Activated naive CD4-positive, alpha-beta T cell treated with Interleukin-2 at 50 U/mL for 16 hours (primary cell): ENCODE measurements at places on chromosomes 7 and 10.

GRCh38 chr10:12501324-12501723 lies 152.0 kb downstream of the CAMK1D start:
- DNase-seq: no peak

GRCh38 chr7:22387583-22387982 lies 30.6 kb upstream of the RAPGEF5 start:
- DNase-seq: no peak

DNA sequence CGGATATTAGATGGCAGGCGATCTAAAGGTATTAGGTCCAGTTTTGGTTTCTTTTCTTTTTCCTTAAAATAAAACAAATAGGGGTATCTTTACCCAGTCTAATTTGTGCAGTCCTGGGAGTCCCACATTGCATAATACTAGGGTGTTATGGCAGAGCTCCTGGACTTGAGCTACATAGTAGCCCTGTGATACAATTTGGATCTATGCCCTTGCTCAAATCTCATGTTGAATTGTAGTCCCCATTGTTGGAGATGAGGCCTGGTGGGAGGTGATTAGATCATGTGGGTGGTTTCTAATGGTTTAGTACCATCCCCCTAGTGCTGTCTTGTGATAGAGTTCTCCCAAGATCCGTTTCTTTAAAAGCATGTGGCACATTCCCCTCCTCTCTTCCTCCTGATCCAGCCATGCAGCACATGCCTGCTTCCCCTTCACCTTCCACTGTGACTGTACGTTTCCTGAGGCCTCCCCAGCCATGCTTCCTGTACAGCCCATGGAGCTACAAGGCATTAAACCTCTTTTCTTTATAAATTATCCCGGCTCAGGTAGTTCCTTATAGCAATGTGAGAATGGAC lies 141.9 kb downstream of the RPS24 start:
- no peak for DNase-seq

GRCh38 chr10:88181902-88182600 lies 318.6 kb downstream of the PTEN start:
- no peak for DNase-seq

- DNase-seq: no peak
Observed at GRCh38 chr10:35130663-35131062, 4.0 kb downstream of the CREM start.

DNA sequence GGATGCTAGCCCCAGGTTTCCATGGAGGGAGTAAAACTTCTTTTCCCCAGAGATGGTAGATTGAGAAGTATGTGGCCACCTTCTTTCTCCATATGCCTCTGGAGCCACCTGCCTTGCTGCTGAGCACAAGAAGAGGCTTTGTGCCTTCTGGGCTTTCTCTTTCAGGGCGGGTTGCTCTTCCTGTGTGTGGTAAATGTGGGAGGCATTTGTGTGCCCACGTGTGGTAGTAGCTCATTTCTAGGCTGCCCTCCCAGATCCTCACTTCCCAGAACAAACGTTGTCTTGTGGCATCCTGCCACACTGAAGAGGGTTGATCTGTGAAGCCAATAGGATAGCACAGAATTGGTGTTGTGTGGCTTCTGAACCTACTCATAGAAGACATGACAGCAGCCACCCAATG lies 342.0 kb upstream of the PODXL start:
- DNase-seq: no peak

DNA sequence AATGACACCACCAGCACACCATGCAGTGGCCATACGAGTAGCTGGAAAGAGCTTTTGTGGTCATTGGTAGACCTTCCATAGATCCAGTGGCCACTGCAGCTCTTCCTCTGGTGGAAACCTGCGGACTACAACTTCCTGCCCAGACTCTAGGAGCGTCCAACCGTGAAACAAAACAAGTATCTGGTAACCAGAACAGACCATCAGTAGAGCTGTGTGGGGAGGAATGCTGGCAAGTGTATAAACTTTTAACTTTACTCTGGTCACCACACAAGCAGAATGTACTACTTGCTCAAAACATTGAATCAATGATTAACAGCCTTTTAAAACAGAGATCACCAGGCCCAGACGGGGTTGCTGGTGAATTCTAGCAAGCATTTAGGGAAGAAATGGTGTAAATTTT lies 154.7 kb upstream of the DGKB start:
- DNase-seq: no peak

DNA sequence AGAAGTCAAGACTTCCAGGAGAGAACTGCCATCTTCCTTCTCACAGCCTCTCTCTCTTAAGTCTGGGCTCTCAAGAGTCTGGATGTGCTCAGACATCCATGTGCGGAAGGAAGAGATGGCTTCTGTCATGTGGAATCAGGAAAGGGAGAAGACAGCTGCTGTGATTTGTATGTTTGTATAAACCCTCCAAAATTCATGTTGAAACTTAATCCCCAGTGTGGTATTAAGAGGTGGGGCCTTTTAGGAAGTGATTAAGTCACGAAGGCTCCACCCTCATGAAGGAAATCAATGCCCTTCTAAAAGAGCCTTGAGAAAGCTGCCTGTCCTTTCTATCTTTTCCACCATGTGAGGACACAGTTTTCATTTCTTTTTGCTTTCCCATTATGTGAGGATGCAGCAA lies 73.9 kb upstream of the PTN start:
- no peak for DNase-seq

- DNase-seq: peak; percentile 54
Observed at GRCh38 chr10:43292755-43293676, 26.2 kb upstream of the RASGEF1A start.

GRCh38 chr7:137981668-137982067 lies 20.2 kb downstream of the CREB3L2 start:
- DNase-seq: no peak

- DNase-seq: no peak
Observed at GRCh38 chr10:85147346-85148250, 819.2 kb downstream of the CCSER2 start.

GRCh38 chr10:80730522-80730921 lies 192.8 kb downstream of the SH2D4B start:
- DNase-seq: no peak

DNA sequence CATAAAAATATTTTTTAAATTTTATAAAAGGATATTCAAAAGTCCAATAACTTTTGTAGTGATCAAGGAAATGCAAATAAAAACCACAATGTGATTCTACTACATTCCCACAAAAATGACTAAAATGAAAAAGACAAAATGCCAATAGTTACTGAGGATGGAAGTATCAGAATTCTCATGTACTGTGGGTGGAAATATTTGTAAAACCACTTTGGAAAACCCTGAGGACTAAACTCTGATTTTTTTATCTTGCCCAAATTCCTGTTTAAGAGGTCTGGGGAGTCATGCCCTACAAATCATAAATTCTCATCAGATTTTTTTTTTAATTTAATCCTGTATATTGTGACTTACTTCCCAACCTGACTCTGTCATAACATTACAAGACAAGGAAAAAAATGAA lies 9.8 kb upstream of the SEMA3D start:
- no peak for DNase-seq

DNA sequence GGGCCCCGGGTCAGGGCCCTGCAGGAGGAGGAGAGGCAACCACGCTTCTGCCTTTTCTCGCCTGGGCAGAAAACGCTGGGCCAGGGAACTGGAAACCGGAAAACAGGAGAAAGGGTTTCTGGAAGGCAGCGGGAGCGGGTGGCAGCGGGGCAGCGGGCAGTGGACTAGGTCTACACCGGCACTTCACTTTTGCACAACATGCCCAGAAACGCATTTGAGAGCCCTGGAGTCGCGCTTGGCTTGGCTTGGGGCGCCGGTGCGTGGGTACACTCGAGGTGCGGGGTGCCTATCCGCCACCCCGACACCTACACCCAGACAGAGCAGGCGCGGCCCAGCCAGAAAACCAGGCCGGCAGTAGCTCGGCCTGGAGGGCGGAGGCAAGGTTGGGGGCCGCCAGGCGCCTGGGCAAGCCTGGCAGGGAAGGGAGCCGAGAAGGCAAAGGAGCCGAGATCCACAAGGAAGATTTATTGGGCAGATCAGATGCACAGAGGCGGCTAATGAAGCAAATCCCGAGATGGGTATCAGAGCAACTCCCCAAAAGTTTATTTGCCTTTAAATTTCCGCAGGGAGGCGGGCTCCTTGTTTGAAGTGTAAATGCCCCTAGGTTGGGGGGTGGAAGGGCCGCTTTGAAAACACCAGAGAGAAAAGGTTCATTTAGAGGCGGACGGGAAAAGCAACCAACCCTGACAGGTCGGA lies 3.2 kb upstream of the PAX2 start:
- DNase-seq: no peak

DNA sequence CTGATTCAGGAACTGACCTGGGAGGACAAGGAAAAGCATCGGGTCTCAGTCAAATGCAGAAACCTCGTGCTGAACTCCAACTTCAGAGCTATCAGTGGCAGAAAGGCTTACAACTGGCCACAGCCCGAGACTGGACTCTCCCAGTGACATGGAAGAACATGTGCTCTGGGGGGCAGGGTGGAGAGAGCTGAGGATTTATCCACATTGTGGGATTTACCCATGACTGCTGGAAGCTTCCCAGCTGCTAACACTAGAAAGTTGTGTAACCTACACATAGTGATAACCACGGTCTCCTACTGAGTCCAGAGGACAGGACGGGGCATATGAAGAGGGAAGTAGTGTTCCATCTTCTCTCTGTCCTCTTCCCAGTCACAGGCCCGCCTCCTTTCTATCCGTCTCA lies 103.4 kb downstream of the ITIH5 start:
- DNase-seq: no peak

GRCh38 chr10:4568731-4569130 lies 257.3 kb upstream of the AKR1E2 start:
- DNase-seq: no peak

- no peak for DNase-seq
Observed at GRCh38 chr10:97464226-97464625, 18.3 kb downstream of the ZDHHC16 start.

DNA sequence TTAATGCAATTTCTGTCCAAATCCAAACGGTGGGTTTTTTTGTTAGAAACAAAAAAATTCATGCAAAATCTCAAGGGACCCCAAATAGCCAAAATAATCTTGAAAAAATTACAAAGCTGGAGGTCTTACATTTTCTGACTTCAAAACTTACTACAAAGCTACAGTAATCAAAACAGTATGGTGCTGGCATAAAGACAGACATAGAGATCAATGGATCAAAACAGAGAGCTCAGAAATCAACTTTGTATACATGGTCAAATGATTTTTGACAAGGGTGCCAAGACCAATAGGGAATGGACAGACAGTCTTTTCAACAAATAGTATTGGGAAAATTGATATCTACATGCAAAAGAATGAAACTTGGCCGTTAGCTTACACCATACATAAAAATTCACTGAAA lies 21.7 kb upstream of the CYP3A4 start:
- no peak for DNase-seq

DNA sequence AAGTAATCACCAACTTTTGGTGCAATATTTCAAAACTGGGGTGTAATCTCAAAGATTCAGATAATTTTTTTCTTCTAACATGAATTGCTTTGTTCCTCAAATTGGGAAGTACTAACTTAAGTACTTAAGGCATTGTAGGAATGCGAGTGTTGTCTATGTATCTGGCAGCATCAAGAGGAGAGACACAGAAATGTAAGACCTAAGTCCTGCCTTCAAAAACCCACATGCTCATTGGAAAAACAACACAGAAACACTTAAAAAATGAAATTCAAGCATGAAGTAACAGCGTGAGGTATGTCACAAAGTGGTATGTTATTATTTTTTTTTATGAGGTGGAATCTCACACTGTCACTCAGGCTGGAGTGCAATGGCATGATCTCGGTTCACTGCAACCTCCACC lies 288.5 kb downstream of the ZEB1 start:
- no peak for DNase-seq

DNA sequence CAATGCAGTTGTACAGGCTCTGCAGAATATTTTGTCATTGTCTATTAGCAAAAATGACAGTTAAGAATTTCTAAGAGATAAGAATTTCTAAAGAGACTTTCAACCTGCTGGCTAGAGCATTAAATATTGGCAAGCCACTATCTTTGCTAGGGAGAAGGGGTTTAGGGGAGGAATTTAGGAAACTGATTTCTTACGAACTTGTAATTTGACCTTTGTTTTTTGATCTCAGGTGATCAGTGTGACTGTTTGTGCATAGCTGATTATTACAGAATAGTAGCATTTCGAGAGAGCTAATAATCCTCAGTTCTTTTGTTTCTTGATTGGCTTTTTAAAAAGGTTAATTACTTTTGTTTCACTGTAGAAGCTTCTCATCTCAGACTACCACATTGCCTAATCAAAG lies 68.1 kb downstream of the ST7 start:
- DNase-seq: no peak

GRCh38 chr10:12200850-12201249 lies 4.9 kb downstream of the CDC123 start:
- DNase-seq: no peak

DNA sequence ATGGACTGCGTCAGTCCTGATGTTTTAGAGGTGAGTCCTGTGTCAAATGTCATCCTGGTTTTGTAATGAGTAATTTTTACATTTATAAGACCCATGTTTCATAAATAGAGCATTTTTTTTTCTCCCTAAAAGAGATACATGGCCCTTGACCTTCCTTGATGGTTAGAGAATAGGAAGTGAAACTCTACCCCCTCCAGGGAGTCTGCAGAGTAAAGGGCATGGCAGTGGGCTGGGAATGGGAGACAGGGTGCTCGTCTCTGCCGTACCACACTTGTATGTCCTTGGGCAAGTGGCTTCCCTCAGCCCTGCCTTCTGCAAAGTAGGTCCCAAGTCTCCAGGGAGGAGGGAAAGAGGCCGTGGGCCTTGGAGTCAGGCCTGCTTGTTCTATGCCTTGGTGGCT lies 63.9 kb downstream of the WDFY4 start:
- DNase-seq: no peak

DNA sequence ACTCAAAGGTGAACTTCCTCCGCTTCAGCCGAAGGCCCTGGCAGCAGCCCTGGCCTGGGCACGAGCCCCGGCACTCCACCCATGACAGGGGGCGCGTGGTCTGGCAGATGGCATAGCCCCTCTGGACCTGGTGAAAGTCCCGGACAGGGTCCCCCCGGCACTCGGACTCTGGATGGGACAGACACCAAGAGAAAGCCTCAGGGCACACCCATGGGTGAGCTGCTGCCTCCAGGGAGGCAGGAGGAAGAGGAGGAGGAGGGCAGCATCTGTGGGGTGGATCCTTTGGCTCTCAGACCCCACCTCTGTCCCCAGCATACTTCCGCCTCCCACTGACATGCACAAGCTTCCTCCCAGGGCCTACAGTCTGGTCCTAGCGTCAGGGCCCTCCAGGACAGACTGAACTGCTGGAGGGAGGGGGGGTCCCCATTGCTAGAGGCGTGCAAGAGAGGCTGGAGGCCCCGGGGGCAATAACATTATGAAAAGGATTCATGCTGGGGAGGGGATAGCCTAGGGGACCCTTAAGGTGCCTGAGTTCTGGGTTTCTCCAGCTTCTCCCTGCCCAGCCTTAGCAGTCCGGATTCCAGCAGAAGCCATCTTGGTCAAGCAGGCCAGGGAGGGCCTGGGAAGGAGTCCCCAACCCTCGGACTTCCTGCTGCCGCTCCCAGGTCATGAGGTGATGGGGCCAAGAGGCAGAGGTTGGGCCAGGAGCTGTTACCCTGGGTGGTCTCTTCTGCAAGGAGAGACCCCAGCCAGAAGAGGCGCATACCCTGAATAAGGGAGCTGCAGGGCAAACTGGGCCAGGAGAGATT lies 169.3 kb downstream of the LCOR start:
- no peak for DNase-seq

- DNase-seq: no peak
Observed at GRCh38 chr10:71912431-71912830, 51.8 kb upstream of the CHST3 start.

GRCh38 chr7:20741801-20742200 lies 44.9 kb downstream of the SP8 start:
- DNase-seq: no peak
